CD4-positive, alpha-beta T cell treated with Interleukin-10 for 1 hour (primary cell): ENCODE measurements at places on chromosomes 3 and 15.

DNA sequence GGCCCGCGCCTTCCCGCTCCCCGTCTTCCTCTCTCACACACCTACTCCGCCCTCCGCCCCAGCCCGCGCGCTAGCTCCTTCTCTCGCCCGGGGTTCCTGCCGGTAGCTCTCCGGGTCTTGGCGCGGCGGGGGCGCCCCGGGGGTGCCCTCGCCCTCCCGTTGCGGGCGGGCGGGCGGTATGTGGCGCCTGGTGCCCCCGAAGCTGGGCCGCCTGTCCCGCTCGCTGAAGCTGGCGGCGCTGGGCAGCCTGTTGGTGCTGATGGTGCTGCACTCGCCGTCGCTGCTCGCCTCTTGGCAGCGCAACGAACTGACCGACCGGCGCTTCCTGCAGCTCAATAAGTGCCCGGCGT, 507 bp downstream of the DIPK2A start:
- DNase-seq, result peak; percentile 46

DNA sequence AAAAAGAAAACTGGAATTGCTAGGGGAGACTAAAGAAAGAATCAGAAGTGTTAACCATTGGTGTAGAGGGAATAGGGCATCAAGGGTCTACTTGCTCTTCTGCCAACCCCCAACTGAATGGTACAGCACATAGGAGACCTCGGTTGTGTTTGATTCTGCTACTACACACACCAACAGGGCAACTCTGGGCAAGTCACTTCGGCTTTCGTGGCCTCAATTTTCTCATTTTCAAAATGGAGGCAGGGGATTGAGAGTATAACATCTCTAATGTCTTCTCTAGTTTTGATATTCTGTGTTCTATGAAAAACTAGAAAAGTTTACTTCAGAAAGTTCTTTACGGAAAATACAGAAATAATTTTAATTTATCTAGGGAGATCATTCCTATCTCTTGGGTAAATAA, 120.3 kb upstream of the PHLDB2 start:
- DNase-seq, result no peak

DNA sequence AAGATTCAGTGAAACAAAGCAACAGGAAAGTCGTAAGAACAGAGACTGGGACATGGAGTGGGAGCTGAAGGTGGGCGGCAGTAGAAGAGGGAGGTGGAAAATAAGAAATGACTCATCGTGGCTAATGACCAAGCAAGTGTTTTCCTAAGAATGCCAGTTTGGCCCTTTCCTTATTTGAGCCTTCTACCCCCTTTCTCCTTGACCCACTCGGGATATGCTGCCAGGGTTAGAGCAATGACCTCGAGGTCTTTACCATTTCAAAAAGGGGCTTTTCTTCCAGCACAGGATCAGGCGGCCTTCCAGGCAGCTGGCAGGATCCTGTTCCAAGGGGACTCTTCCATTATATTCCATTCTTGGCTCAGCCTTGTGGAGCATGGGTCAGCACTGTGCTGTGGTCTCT, 241.1 kb downstream of the RYR3 start:
- DNase-seq, result no peak

GRCh38 chr15:60784483-60785254, 305.7 kb upstream of the ICE2 start:
- DNase-seq, result no peak

GRCh38 chr15:40413036-40413435, 7.4 kb downstream of the IVD start:
- DNase-seq, result no peak

GRCh38 chr15:74290645-74291044, 54.5 kb downstream of the CCDC33 start:
- DNase-seq, result no peak

DNA sequence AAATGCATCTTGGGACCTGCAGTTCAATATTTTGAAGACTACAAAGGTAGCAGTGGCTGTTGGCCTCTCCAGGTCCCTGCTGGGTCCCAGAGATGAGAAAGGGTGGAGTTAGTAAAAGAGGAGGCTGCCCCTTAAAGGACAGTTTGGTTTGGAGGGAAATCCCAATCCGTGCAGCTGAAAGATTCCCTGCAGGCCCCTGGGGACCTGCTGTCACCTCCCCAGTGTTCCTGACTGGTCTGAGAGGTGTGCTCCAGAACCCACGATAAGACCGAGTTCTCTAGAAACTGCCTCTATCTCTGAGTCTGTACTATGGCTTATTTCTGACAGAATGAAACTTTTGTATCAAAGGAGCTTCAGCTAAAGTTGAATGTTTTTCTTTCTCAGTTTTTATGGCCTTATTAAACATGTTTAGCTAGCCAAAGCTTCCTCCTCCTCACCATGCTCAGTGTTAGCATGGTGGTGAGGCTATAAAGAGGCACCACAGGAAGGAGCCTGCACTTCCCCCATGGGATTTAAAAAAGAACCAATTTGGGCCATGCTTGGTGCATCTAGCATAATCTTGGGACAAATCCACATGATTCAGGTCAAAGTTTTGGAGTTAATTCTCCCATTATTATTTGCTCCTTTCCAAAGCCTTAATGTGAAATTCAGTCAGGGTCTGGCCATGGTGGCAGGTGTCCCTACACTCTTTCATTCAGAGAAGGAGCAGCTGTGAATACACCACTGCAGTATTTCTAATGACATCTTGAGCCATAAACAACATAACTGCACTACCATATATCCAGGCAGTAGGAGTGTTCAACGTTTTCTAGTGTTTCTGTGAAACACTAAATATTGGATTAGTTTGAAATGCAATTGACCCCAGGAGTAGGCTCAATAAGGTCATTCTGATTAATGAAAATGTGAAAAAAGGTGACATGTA, 74.4 kb downstream of the ATP1B3 start:
- no peak for DNase-seq

- no peak for DNase-seq
These were observed 35.6 kb upstream of the CHRNB4 start for GRCh38 chr15:78676424-78677110.

- DNase-seq, result no peak
These were observed 155.3 kb upstream of the MEF2A start for GRCh38 chr15:99410477-99410876.

DNA sequence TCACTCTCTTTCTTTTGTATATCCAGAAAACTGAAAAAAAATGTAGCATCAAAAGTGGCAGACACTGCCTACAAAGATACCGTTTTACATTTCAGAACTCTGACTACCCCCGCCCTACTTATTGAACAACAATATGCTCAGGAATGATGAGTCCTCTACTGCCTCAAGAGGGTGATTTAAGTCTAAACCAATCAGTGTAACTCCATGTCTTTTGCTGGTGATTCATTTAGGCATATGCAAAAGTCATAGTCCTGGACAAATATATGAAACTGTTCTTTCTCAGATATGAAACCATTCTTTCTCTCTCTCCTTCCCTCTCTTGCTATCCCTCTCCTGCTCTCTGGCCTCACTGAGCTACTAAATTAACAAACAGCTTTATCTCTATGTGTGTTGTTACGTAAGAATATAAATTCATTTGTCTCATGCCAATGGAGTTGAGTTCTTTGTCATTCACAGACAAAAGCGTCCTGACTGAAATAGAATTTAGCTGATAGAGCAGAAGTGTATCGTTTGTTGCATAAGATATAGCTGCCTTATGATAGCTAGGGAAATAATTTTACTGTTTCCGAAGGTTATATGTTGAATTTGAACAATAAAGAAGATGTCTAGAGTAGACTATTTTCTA, 133.7 kb upstream of the OSTN start:
- DNase-seq, result no peak

GRCh38 chr15:85547386-85547785, 167.0 kb downstream of the AKAP13 start:
- DNase-seq, result no peak

DNA sequence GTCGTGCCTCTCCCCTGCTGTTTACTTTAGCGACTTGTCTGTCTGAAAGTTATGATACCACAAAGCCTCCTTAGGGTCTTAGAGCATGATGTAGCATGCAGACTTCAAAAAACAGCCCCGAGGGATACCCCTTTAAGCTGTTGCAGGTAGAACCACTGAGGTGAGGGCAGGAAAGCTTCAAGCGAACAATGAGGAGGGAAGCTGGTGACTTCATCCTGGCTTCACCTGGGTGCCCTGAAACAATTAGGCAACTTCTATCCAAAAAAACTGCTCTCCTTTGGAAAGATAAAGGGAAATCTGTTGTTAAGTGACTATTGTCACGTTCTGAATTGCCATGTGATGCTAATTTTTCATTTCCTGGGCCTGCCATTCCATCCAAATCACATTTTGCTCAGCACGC, 231.6 kb downstream of the SOX2 start:
- no peak for DNase-seq

DNA sequence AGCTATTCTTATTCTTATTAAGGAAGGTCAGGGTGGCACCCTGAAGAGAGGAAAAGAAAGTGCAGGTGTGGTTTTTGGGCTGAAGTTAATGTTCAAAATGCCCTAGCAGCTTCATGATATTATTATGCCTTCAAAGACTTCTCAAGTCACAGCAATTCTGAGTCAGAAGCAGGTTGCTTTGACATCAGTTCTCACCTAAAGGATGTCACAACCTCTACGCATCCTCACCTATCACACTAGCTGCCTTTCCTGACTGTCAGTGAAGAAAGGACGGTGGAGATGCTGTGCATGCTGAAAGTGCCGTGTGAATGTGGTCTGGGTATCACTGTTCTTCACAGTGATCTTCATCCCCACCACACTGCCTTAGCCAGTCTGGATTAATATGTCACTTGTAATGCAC, 49.6 kb downstream of the NPTN start:
- no peak for DNase-seq

DNA sequence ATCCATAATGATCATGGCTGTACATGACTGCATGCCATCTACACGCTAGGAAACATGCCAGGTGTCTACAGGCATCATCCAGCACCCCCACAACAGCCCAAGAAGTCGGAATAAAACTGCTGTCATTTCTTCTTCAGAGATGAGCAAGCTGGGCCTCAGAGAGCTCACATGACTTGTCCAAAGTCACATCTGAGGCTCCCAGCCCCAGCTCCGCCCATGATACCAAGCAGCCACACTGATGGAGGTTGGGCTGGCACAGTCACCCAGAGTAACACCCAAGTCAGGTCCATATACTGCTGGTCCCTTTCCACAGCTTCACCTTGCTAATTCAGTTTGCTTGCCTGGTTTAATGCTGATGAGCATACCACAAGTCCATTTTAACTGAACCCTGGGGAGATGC, 116.6 kb downstream of the SEC22A start:
- no peak for DNase-seq
